Stimulated activated CD8-positive, alpha-beta memory T cell treated with anti-CD3 and anti-CD28 coated beads, Interleukin-12 subunit alpha, Interleukin-12 subunit beta, amount 100 ng/mL, for 4 hours (primary cell): ENCODE measurements at places on chromosomes 16 and 17.
A peak's percentile ranks its signal among the peaks of the same experiment; 100 is the strongest.

GRCh38 chr17:57106107-57106835 lies 21.2 kb downstream of the AKAP1 start:
- DNase-seq = no peak

- no peak for DNase-seq
These were observed 6.6 kb downstream of the NHERF2 start for GRCh38 chr16:2033057-2033908.

DNA sequence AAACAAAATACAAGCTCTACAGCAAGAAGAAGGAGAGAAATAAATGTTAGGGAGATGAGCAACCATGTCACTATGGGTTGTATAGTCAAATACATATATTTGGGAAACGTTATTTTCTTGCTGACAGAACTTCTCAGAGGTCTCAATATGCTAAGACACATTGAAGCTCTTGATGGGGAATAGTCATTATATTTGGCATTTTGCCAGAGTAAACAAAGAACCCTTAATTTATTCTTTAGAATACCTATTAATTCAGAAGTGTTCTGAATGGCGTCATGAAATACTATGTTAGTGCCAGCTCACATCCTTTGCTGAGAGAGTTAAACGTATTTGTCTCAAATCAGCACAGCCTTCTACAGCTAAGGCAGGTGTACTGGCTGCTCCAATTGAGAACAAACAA lies 458.9 kb downstream of the CDH13 start:
- no peak for DNase-seq

DNA sequence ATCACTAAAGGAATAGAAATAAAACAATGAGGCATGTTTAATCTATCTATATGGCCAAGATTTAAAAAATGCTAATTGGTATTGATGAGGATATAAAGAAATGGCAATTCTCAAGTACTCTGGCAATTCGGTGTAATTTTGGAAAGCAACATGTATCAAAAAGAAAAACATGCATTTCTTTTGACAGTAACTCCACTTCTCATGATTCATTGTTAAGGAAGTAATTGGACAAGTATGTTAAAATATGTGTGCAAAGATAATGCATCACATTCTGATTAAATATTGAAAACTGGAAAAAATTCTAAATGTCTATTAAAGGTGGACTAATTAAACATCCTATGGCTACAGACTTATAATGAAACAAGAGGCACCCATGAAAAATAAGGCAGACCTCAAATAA lies 81.2 kb downstream of the CREBBP start:
- DNase-seq = no peak

DNA sequence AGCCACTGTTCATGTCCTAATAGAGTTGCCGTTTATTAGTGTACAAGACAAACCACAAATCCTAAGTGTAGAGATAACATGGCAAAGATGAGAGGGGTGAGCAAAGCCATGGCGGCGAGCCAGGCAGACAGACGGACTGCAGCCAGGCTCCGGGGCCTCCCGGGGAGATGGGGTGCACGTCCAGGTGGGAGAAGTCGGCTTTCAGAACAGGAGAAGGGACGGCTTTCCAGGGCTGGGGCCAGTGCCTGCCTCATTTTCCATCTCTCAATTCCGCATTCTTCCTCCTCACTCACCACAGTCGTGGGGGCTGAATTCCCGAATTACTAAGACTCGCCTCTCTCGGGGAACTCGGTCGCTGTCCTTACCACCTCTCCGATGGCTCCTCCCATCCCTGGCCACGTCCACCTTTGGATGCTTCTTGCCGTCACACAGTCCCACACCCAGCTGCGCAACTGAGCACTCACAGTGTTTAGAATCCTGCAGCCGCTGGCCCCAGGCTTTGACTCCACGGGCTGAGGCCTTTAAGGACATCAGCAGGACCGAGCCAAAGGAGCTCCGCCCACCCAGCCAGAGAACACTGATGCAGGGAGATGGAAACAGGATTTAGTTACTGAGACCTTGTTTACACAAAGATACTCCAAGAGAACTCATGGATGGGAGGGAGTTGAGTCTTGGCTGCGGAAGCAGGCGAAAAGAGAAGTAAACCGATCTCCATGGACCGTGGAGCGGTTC lies 59.7 kb downstream of the RNF112 start:
- no peak for DNase-seq

DNA sequence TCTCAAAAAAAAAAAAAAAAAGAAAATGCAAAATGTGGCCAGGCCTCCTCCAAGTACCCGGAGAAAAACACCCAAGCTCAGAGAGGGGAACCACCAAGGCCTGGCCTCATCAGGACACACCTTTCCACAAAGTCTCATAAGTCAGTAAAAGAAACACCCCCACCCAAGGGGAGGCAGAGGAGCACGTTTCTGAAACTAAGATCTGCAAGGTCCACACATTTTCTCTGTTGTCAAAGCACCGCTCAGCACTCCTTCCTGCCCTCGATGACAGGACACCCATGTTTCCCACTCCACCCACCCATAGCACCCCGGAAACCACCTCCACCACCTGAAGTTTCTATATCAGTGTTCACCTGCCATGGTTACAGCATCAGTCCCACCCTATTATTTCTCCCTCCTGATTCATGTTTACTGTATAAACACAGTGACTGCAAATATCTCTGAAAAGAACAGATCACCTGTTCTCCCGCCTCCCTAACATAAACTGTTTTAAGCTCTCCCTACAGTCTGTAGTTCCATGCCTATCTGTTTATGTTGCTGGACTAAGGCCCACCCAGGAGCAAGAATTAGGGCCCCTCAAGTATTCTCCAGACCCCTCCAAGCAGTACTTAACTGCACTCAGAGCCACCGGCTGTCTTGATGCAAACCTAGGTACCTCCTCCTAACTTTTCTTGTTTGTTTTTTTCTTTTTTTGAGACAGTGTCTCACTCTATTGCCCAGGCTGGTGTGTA lies 2.0 kb downstream of the CORO7 start:
- DNase-seq = peak; percentile 63

DNA sequence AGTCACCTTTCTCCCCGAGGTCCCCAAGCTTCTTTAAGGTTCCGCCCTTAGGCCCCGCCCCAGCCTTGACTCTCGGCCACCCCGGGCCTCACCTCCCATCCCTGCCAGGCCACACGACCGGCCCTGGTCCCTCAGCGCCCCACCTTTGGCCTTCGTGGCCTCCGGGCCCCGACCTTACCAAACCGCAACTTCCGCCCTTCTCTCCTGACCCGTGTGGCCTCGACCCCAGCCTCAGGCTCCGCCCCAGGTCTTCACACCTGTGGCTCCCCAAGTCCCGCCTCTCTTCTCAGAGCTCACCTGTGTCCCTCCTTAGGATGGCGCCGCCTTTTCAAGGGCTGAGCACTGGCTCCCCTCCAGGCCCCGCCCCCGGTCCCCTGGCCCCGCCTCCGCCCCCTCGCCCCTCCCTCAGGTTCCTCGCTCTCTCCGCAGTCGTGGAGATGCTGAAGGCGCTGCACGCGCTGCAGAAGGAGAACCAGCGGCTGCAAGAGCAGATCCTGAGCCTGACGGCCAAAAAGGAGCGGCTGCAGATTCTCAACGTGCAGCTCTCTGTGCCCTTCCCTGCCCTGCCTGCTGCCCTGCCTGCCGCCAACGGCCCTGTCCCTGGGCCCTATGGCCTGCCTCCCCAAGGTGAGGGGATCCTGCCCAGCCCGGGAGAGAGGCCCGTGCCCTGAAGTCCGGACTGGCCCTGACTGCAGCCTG lies 10.0 kb upstream of the CISD3 start:
- DNase-seq = no peak

- no peak for DNase-seq
These were observed 630.2 kb downstream of the WWOX start for GRCh38 chr16:78729687-78730086.

DNA sequence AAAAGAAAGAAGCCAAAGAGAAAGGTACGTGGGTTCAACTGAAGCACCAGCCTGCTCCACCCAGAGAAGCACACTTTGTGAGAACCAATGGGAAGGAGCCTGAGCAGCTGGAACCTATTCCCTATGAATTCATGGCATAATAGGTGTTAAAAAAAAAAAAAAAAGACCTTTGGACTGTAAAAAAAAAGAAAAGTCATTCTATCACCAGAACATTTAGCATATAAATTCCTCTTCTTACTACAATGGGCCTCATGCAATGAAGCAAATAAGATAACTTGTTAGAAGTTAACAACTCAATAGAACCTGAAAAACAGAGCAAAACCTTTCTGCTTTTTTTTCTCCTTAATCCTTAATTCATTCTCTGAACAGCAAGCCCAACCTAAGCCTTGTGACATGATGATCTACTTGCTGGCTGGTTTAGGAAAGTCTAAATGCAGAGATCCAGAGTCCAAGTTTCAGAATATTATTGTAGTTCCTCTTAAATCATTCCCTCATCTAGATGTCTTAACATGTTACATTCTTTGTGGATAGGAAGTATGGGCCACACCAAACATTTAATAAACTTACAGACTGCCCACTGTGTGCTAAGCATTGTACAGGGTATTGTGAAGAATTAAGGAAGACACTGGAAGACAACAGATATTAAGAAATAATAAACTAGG lies 45.4 kb downstream of the BRCA1 start:
- DNase-seq = no peak

GRCh38 chr17:57687642-57688041 lies 57.5 kb downstream of the CCDC182 start:
- DNase-seq = no peak

GRCh38 chr17:73683771-73684170 lies 39.5 kb upstream of the SDK2 start:
- DNase-seq = no peak

DNA sequence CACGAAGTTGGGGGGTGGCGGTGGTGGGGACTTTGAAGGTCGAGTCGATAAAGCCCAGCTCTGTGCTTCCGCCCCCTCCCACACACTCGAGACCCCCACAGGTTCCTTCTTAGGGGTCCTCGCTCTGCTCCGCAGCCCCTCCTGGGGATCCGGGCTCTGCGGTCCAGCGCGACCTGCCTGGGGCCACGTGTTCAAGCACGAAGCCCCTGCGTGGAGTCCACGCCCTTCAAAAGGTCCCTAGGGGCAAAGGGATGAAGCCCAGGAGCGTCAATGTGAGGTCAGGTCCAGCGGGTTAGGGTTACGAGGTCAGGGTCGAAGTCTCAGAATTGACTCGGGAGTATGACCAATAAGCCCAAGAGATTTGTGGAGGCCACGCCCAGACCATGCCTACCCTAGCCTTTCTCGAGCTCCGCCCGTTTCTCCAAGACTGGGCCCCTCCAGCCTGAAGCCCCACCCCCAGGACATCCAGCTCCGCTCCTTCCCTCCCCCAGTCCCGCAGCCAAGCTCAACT lies 786 bp upstream of the CACNA1G start:
- no peak for DNase-seq

- DNase-seq = no peak
These were observed 536 bp downstream of the SLC38A10 start for GRCh38 chr17:81294512-81295030.

DNA sequence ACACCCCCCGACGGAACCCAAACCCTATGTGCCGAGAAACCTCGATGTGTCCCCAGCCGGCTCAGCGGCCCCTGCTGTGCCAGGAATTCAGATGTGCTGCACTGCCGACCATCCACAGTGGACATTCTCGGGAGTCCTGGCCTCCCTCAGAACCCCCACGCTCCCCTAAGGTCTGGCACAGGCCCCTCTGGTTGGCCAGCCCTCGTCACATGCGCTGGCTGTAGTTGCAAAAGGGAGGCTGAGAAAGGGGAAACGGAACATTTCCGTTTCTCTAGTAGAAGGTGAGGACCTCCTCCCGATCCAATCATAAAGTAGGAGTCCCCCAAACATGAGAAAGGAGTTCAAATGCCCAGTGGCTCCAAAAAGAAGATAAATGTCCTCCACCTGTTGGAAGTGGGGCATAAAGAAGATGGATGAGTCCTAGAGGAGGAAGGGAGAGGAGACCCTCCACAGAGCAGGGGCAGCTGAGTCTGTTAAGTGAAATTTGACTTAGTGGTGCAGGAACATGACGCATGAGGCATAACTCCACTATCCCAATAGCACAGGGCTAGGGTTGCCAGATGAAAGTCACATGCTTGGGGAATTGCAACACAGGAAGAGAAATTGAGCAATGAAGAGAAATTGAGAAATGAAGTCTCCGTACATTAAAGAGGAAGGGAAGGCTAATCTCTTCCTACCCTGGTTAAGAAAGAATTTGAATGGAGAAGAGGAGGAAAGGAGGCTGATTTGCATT lies 49.3 kb upstream of the WSB1 start:
- DNase-seq = no peak

GRCh38 chr16:3999479-4000325 lies 116.5 kb downstream of the ADCY9 start:
- no peak for DNase-seq

DNA sequence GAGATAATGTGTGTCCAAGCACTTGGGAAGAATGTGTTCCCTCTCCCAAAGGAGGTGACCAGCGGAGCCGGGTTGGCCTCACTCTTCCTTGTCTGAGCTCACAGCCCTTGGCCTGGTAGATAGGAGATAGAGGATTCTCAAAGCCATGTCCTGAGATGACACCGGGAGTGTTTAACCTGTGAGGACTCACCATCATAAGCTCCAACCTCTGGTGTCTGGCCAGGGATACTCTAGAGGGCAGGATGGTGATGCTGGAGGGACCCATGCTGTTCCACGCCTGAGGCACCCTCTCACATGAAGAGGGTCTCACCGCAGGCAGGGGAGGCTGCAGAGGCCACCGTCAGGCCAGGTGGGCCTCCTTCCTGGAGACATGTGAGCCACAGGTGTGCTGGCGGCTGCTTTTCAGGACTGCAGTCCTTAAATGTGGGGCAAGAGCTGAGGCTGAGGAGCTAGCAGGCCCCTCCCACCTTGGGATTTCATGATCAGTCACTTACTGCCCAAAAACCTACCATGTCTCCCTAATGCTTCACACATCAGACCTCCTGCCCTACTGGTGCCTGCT lies 6.6 kb upstream of the ZNF629 start:
- no peak for DNase-seq

GRCh38 chr17:57075193-57075592 lies 9.9 kb upstream of the AKAP1 start:
- no peak for DNase-seq

DNA sequence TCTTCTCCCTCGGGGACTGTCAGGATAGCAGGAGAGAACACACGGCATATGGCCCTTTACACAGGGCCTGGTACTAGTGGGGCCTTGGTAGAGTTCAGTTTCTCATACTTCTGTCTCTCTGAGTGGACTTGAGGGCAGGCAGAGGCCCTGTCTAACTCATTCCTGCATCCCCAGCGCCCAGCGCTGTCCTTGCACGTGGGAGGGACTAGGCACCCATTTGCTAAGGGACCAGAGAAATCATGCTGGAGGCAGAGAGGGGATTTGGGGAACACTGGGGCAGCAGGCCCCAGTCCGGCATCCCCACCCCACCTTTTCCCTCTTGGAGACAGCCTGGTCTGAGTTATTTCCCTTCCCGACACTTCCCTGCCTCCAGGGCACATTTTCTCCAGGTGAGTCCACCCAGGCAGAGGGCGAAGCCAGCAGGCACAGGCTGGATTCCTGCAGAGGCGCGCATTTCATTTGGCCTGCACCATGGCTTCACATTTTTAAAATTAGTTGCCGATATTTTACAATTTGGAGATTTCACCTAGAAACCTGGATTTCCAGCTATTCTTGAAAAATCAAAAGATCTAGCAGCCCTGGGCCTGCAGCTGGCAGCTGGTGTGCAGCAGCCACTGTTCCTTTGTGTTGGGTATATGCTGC lies 9.7 kb upstream of the NKD1 start:
- no peak for DNase-seq

DNA sequence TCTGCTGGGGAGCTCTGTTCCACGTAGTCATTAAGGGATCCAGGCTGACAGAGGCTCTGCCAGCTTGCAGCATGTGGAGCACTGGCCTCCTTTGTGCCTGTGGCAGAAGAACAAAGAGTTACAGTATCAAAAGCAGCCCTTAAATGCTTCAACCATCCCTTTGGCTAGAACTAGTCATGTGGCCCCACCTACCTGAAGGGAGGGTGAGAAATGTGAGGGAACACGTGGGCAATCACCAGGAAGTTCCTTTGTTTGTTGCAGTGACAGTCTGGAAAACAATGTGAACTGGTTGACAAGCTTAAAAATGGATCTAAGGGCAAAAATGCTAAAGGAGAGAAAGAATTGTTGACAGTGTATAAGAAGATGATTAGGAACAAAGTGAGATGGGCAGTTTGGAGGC lies 290.4 kb upstream of the HSBP1 start:
- no peak for DNase-seq
